ENCODE measurements at places on chromosomes 2 and 18. TPM values are rescaled to one million over a fixed set of nuclear protein-coding genes. Genes with fewer than 3 reads are reported as not detected.

SLC11A1 gene
- 8.9 TPM for total RNA-seq

HRH4 gene
- not detected for total RNA-seq

TEX44 gene
- not detected for total RNA-seq

ABCG8 gene
- 8.9 TPM for total RNA-seq

B3GNT7 gene
- 138 TPM for total RNA-seq

RTP5 gene
- total RNA-seq, result not detected

GNLY gene
- total RNA-seq, result not detected

KLHL30 gene
- not detected for total RNA-seq

PDE1A gene
- total RNA-seq, result not detected

LHCGR gene
- total RNA-seq, result 0.92 TPM

IL18RAP gene
- 33.3 TPM for total RNA-seq

TSGA10 gene
- 10.6 TPM for total RNA-seq

TNFRSF11A gene
- 18.5 TPM for total RNA-seq

SCTR gene
- 0.18 TPM for total RNA-seq

SPC25 gene
- not detected for total RNA-seq

DSG1 gene
- not detected for total RNA-seq

HOXD13 gene
- not detected for total RNA-seq

SP5 gene
- 5.8 TPM for total RNA-seq

UGT1A3 gene
- total RNA-seq, result not detected

WDR33 gene
- total RNA-seq, result 99.9 TPM

All from stomach (tissue), 19 donors.